ENCODE measurements at places on chromosomes 6 and 20.

GRCh38 chr6:47221565-47221964, 88.1 kb downstream of the TNFRSF21 start:
- no peak for DNase-seq

DNA sequence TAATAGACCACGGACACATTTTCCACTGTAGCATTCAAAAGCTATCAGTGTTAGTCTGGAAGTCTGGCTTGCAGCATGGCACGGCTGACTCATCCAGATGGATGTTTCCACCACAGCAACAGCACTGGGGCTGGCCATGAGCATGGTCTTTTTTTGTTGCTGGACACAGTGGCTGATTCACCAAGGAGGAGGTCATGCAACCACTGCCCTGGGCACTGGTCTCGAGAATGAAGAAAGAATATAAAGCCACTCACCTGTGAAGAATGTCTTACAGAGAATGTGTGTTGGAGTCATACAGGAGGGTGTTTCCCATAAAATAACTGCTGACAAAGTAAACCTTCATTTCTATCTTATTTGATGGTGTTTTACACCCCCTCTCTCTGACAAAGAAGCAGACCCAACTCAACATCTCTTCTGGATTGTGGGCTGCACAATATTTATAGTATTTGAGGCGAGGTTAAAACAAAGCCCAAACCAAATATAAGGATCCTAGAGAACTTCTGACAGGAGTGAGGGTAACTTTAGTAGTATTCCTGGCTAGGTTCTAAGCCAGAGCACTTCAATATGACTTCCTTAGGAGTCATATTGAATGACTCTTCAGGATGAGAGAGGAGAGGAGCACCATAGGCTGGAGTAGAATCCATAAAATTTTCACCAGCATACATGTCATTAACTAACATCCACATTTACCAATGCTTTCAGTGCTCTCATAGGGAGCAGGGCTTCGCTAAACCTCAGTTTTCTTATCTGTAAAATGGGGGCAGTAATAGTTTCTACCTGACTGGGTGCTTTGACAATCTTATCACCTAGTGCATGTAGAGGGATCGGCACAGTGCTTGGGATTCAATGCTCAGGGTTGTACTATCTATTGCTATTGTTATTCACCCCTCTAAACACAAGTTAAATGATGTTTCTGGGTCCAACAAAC, 121.4 kb downstream of the KIF13A start:
- DNase-seq, result no peak

DNA sequence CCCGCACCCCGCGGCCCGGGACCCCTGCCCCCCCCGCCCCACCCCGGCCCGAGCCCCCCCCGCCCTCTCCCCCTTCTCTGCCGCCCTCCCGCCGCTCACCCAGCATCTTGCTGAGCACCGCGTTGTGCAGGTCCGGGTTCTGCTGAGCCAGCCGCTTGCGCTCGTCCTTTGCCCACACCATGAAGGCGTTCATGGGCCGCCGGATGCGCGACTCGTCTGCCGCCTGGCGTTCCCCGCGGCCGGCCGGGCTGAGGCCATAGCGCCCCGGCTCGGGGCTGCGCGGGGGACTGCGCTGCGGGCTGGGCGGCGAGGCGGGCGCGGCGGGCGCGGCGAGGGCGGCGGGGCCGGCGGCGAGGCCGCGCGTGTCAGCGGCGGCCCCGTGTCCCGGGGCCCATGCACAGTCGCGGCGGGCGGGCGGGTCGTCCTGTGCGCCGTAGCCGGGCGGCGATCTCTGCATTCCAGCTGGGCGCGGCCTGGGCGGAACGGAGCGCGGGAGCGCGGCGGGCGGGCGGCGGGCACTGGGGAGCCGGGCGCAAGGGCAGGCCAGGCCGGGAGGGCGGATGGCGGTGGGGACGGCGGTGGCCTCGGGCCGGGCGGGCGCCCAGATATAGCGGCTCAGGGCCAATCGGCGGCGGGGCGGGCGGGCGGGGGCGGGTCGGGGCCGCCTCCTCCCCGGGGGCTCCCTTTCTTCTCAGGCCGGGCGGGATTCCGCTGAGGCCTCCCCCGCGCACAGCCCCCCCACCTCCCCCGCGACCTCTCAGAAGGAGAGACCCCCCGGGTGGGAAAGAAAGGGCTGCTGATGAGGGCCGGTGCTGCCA, at the start of gene SOX18:
TSS of gene SOX18 (minus strand) at position 580 of the 818 bp plus-strand sequence. CDS start at position 457, 123 bp downstream.
- DNase-seq, result peak; percentile 20

DNA sequence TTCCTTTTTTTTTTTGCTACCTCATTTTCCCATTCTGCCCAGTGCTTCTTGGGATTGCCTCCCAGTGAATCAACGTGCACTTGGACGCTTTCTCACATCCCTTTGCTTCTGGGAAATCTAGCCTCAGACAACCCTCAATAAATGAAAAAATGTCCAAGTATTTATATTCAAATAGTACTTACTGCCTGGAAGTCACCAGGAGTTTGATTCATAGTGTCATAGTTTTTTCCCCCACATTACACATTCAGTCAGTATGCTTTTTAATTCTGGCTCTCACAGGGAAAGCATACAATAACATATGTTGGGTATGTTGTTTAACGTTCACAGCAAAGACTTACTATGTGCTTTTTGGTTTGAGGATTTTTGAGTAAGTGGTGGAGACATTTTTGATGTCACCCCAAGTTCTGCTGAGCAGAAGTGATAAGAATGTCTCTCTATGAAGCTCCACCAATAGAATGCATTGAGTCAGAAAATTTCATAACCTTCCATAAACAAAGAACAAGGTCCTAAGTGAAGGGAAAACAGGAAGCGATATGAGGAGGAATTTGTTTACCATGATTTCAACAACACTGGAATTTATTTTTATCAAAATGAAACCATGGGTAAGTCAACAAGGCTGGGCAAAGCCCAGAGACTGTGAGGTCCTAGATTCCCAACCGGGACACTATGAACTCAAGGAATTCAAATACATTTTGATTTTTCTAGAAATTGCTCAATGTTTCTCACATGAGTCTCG, 301.2 kb upstream of the BMP2 start:
- DNase-seq, result no peak

- peak; percentile 94 for DNase-seq
Measured at GRCh38 chr6:137240168-137240567, 21.0 kb upstream of the IFNGR1 start.

GRCh38 chr6:89205819-89206218, 11.3 kb downstream of the GABRR1 start:
- DNase-seq, result no peak

DNA sequence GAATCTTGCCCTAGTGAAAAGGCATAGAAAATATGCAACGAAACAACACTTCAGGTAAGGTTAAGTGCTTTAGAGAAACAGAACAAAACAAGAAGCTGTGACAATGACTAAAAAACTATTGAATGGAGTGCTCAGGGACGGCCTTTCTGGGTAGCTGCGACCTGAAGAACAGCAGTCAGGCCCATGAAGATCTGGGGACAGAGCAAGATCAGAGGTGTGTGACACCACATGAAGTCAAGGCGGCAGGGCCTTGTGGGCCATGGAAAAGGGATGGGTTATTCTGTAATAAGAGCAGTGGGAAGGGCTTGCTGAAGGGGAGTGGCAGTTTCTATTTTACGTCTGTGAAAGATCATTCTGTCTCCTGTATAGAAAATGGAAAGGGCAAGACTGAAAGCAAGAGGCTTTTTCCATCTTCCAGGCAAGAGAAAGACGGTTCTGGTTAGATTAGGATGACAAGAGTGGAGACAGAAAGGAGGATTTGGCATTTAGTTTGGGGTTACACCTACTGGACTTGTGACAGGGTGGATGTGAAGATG, 5.1 kb downstream of the UBE2V1 start:
- no peak for DNase-seq

DNA sequence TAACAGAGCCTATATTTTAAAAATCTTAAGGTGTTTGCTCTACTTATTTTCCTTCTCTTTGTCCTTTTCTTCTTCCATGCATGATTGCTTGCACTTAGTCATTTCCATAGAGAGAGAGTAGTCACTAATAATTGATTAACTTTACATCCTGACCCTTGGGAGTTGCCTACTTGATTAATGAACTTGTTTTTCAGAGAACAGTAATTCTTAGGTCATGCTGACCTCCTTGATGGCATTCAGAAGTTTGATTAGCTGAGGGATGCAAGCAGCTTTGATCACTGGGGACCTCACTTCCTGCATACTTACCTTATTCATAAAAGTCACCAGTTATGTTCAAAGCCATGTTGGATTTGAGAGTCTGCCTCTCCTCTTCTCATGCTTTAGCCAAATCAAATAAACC, 715.6 kb upstream of the ID4 start:
- DNase-seq, result no peak

- DNase-seq, result peak; percentile 66
Measured at GRCh38 chr20:15708984-15709598, 864.2 kb downstream of the KIF16B start.

All from suppressor macrophage treated with lipopolysaccharide for 4 hours (primary cell).